Retina (tissue), 1 donor: ENCODE measurements at places on chromosomes 12 and 14.

- no peak for DNase-seq
These were observed 4.3 kb upstream of the MYF6 start for GRCh38 chr12:80702889-80703805.

DNA sequence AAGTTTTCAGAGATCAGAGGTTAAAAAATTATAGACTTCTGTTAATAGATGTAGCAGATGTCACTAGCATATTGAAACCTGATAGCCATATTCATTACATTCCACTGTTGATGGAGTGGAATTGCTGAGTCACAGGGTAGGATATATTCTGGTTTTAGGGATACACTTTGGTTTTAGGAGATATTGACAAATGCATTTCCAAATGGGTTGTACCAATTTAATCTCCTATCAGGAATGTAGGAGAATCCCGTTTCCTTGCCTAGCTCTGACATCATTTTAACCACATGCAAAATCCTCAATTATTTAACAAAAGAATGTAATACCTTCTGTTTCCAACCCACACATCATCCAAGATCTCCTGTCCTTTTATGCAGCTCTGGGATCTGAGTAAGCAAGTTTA, 30.7 kb upstream of the ESR2 start:
- no peak for DNase-seq

DNA sequence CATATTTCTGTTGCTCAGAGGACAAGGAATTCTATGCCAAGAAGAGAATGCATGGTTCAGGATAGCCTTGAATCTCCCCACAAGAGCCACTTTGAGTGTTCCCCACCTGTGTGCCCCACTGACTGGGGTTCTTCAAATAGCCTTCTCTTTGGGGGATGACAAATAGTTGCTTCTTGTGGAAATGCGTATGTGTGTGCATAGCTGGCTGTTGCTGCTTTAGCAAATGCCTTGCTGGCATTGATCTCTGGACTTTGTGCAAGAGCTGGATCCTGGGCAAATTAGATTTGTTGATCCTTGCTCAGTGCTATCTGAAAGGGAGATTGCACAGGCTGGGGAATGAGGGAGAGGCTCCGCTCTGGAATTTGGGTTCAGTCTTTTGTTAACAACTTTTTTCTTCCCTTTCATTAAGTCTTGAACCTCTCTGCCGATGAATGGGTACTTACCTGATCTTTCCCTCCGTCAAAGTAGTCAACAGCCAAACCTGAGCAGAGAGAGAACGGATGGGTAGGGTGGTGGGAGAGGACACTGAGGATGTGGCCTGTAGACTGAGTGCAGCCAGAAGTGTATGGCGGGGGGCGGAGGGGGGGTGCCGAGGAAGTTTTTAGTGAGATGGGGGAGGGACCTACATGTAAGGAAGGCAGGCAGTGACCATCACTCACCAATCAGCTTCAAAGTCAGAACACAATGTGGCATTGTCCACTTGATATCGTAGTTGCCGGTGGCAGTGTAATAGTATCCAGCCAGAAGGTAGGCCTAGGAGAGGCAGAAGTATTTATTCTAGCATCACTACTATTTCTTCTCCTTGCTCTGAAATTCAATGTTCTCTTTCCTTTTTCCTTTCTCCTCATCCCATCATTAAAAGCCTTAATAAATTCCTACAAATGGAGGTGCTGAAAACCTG, 10.7 kb downstream of the EMG1 start:
- no peak for DNase-seq

GRCh38 chr12:10543499-10543898, 37.8 kb downstream of the EIF2S3B start:
- DNase-seq = no peak

DNA sequence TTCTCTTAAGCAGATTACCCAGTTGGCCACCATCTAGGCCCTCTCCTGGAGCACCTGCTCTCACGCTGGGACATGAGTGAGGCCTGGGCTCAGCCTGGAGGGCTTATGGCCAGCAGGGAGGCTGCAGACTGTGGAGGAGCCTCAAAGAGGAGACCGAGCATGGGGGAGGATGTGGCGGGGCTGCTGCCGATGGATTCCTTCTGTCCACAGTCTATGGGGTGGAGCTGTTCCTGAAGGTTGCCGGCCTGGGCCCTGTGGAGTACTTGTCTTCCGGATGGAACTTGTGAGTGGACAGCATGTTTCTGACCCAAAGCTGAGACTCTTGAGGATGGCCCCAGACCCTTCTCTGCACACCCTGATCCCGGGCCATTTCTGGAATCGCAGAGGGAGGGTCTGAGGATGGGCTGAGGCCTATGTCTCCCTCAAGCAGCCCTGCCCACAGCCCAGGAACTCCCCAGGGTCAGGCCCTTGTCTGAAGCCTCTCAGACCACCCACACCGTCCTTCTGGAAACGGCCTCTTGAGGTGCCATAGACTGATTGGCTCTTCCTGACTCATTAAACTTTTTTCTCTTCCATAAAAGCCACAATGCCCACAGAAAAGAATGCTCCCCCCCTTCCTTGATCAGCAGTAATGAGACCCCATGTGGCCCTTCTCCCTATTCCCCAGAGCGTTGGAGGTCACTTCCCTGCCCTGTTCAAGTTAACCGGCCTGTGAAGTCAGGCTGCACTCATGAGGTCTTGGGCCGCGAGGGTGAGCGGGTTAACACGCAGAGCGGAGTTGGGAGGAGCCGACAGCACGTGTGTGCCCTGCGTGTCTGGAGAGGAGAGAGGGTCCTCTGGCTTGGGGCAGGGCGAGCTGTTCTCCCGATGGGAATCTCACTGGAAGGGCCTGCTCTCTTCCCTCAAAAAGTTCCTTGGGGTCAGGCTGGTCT, 49.0 kb downstream of the SLC8B1 start:
- DNase-seq = peak; percentile 78

- no peak for DNase-seq
These were observed 103.3 kb upstream of the CCDC175 start for GRCh38 chr14:59679872-59680271.

- DNase-seq = no peak
These were observed 7.3 kb upstream of the ITFG2 start for GRCh38 chr12:2805143-2805520.

GRCh38 chr12:22437031-22437806, 102.7 kb upstream of the ST8SIA1 start:
- no peak for DNase-seq

DNA sequence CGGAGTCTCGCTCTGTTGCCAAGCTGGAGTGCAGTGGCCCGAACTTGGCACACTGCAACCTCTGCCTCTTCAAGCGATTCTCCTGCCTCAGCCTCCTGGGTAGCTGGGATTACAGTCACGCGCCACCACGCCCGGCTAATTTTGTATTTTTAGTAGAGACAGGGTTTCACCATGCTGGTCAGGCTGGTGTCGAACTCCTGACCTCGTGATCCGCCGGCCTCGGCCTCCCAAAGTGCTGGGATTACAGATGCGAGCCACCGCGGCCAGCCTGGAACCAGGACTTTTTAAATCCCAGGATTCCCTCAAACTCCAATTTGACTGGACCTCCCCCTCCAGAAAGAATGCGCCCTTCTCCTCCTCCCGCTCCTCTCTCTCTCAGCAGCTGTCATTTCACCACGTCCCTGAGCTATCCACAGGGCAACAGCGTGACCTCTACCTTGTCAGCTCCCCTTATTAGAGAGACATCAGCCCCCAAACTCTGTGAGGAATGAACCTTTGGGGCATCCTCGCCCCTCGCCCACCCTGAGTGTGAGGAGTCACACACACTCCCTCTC, 2.0 kb downstream of the ESYT1 start:
- no peak for DNase-seq

- no peak for DNase-seq
These were observed 71.5 kb downstream of the PPP2R5C start for GRCh38 chr14:101833045-101833444.

DNA sequence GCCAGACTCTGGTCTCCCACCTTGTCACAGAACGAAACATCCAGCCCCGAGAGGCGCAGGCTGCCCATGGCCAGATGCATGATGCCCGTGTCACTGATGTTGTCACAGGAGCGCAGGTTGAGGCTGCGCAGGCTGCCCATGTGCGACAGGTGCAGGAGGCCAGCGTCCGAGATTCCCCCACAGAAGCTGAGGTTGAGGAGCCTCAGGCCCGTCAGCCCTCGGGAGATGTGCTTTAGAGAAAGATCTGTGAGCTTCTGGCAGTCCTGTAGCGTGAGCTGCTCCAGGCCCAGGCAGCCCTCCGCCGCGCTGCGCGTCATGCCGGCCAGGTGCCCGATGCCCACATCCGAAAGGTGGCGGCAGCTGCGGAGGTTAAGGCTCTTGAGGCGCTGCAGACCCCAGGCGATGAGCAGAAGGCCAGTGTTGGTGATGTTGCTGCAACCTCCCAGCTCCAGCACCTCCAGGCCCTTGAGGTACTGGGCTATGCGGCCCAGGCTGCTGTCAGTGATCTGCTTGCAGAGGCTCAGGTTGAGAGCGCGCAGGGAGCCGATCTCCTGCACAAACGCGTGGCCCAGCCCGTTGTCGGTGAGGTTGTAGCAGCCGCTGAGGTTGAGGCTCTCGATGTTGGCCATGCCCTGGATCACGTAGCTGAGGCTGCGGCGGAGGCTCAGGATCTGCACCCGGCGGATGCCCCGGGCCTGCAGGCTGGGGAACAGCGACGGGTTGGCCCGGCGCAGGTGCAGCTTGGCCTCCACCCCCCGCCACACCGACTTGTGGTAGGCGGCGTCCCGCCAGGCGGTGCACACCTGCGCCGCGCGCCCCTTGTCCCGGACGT, 991 bp downstream of the FBXL14 start:
- peak; percentile 82 for DNase-seq

GRCh38 chr14:25079311-25079710, 29.4 kb upstream of the STXBP6 start:
- no peak for DNase-seq

- DNase-seq = peak; percentile 16
These were observed 51.5 kb downstream of the FAR2 start for GRCh38 chr12:29200586-29200985.

GRCh38 chr12:17949558-17950141, 140.3 kb downstream of the RERGL start:
- DNase-seq = no peak

GRCh38 chr12:4825011-4825858, 84.5 kb upstream of the KCNA1 start:
- DNase-seq = no peak

DNA sequence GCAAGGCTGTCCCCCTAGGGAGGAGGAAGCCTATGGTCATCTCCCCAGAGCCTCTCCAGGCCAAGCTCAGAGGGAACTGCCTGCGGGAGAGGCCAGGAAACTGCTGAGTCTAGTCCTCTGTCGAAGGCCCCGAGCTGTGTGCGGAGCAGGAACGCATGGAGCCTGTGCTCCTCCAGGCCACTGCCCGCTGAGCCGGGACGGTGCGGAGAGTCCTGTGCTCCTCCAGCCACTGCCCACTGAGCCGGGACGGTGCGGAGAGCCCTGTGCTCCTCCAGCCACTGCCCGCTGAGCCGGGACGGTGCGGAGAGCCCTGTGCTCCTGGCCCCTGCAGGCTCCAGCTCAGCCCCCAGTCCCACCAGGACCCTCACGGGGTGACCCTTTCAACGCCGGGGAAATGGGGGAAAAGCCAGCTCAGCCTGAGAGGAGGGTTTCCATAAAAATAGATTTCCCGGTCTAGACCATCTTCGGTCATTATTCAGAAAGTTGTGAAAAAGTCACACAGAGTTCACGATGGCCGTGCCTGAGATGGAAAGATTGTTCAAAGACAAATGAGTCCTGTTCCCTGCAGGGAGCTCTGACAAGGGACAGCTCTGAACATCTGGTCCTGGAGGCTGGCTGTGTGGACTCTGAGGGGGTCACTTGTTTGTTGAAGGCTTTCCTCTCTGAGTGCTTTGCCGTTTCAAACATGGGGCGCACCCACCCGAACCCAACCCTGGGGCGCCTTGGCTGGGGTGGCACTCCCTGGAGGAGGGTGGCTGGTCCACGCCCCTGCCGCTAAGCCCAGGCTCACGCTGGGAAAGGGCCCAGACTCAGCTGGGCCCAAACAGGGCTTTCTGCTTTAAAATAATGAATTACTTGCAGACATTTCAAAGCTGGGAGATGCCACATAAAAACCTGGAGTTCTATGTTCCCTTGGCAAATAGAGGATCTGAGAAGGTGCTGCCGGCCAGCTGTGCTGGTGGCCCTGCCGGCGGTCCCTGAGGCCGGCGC, 85.5 kb downstream of the ADGRD1 start:
- no peak for DNase-seq
